ENCODE measurements at places on chromosomes 2 and 18.

DNA sequence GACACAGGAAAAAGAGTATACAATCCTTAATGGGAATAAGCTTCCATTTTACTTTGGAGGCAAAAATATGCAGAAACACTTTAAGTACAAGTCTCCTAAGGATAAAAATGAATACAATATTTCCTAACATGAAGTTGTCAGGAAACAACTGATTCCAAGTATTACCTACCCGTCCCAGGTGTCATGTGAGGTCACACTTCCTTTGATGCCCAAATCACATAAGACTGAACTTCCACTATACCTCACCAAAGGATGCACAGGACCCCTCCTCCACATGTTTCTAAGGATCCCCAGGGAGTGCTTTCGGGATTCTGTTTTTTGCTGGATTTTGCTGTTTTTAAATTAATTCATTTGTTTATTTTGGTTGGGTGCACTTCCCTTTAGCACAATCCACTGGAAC is 438.5 kb upstream of the TCF4 start:
- no peak for DNase-seq

GRCh38 chr2:75268112-75268511 is 68.8 kb upstream of the TACR1 start:
- no peak for DNase-seq

DNA sequence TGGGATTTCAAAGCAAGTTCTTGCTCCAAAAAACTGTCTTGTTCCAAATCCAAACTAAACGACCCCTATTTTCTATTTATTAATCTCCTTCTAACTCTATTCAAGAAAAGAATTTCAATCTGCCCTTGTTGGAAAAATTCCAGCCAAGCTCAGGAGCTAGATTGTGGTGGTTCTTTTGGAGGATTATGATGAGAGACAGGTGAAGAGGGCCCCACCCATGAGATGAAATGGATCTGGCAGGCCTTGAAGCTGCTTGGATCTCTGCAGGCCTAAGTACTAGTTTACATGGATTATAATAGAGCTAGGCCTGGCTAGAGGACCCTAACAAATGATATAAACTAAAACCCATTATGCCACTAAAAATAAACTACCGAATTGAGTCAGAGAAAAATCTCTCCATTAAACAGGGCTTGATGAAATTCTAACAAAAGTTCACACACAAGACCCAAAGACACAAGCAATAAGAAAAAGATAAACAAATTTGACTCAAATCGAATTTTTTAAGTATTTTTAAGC is 101.6 kb downstream of the GFPT1 start:
- DNase-seq: no peak

DNA sequence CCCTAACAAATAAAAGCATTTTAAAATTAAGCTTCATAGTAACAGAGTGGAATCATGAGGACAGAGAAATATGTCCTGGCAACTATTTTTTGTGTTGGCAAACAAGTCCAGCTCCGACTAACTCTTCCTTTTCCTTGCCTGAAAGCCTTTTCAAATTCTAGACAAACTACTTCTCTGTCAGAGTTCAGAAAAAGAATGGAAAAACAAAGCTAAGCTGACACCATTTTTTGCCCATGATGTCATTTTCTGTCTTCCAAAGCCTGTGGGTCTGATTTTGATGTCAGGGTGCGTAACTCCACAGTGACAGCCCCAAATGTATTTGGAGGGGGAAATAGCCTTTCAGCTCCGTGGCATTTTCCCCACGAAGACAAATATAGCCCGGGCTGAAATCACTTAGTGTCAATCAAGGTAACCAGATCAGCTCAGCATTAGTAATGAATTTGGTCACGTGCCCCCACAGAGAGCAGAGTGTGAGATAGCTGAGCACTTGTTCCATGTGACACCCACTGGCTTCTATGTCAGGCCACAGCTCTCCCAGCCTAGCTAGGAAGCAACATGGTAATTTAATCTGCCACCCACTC is 233.0 kb upstream of the SIX2 start:
- DNase-seq: peak; percentile 19

DNA sequence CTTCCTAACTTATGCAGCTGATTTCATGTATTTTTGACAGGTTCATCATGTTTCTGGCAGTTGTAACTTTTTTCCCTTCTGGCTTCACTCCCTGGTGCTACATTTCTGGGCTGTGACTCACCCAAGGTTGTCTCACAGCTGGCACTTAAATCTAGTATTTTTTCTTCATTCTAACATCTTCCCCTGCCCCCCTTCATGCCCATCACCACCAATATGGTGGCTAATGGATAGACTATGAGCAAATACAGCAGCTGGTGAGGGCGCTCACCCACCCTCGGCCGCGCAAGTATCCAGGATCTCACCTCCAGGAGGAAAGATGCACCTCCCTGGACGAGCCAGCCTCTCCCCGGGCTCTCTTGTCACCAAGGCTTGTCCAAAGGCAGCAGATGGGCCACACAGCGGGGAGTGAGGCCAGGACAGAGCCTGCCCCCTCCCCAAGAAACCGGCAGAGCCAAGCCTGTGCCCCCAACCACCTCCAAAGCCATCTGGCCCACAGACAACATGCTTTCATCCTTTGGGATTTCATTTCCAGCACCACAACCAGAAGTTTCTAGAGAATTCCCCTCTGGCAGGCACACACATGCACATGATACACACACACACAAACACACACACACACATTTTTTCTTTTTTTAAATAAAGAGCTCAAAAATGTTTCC is 39.1 kb downstream of the ATOH8 start:
- DNase-seq: peak; percentile 59

GRCh38 chr18:54197747-54198411 is 26.6 kb downstream of the MBD2 start:
- no peak for DNase-seq

DNA sequence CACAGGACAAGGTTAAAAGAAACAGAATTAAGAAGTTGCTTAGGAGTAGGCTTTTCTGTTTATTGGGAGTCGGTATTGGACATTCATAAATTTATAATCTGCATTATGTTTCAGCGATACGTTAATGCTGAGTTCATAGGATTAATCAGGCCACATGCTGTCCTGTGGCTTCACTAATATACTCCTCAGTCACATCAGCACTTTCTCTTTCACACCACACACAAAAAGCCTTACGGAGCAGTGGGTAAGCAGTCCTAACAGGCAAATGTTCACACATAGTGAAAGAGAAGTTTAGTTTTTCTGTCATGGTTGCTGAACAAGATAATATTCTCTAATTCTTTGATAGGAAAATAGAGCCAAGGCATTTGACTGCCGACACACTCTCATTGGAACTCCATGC is 411.7 kb upstream of the RAB12 start:
- no peak for DNase-seq

Data from mesenchymal stem cell (in vitro differentiated cells and primary cell).